ENCODE measurements at places on chromosomes 3 and 15.

DNA sequence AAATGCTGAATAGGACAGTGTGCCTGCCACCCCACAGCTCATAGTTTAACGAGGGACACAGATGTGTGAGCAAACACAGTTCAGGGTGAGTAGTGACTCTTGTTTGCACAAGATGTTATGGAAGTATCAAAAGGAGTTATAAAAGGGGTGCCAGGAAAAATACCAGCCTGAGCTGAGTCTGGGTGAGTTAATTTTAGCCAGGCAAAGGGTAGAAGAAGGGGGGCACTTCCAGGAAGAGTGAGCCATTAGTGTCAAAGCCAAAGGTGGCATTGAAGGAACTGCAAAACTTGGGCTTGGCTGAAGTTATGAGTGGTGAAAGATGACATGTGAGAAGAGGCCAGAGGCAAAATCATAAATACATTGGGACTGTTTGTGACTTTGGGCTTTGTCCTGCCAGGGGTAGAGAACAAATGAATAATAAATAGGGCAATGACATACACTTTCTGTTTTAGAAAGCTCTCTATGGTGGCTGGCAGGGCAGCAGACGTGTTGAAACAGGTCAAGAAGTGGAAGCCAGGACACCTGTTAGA, 1.9 kb upstream of the SPPL2A start:
- DNase-seq, result no peak

- no peak for DNase-seq
These were observed 46.3 kb downstream of the FOXP1 start for GRCh38 chr3:71537211-71537611.

GRCh38 chr15:42338500-42338899, 20.8 kb upstream of the CAPN3 start:
- no peak for DNase-seq

DNA sequence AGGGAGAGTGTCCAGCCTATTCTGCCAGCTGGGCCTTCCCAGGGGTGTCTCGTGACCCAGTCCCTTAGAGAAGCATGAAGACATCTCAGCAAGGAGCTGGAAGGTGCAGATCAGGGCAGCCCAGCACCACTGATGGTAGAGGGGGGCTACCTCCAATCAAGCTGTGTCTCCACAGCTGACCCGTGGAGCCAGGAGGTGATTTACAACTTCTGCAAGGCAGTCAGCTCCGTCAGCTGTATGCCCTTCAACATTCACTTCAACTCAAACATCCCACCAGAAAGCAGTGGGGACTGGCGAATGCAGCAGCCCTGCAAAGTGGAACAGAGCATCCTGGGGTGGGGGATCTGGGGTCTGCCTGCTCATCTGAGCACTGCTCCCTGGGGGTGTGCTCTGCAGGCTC, 32.6 kb upstream of the FRG2C start:
- no peak for DNase-seq

DNA sequence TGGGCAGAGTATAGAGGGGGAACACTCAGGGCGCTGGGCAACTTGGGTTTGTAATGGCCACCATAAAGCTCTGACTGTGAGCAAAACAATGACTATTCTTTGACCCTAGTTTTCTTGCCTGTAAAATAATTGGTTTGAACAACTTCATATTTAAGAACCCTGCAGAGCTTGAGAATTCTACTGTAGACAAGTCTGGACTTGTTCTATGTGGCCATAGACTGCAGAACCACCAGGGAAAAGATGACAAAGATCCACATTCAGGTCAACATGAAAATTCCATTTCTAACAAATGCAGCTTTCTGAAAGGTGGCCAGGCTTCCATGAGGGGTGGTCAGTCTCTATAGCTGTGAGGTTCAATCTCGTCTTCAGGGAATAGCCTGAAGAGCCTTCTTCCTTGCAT, 239.4 kb upstream of the LRRN1 start:
- no peak for DNase-seq

- no peak for DNase-seq
These were observed 57.1 kb downstream of the CLDN1 start for GRCh38 chr3:190265126-190265525.

- no peak for DNase-seq
These were observed 129.2 kb upstream of the DPH6 start for GRCh38 chr15:35674873-35675781.

DNA sequence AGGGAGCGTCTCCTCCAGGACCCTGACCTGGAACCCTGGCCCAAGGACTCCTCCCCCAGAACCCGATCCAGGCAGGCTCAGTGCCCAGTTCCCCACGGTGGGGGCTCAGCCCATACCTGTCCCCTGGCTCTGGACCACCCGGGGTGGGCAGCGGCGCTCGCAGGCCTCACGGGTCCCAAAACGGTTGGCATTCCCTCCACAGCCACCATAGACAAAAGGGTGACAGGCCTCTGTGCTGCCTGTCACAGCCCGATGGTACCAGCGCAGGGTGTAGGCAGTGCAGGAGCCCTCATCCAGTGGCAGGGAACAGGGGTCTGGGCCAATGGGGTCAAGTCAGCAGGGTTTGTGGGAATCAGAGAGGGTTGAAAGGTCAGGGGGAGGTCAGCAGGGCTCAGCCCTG, 1.1 kb upstream of the UCN2 start:
- DNase-seq, result no peak

- DNase-seq, result no peak
These were observed 312.9 kb downstream of the RORA start for GRCh38 chr15:60916032-60916678.

GRCh38 chr3:35737934-35738706, 98.8 kb downstream of the ARPP21 start:
- no peak for DNase-seq

- no peak for DNase-seq
These were observed 122.6 kb downstream of the AQP9 start for GRCh38 chr15:58260725-58261267.

- DNase-seq, result no peak
These were observed 77.5 kb downstream of the RPLP1 start for GRCh38 chr15:69529961-69530633.

- DNase-seq, result no peak
These were observed 28.6 kb downstream of the COLQ start for GRCh38 chr3:15492847-15493360.

DNA sequence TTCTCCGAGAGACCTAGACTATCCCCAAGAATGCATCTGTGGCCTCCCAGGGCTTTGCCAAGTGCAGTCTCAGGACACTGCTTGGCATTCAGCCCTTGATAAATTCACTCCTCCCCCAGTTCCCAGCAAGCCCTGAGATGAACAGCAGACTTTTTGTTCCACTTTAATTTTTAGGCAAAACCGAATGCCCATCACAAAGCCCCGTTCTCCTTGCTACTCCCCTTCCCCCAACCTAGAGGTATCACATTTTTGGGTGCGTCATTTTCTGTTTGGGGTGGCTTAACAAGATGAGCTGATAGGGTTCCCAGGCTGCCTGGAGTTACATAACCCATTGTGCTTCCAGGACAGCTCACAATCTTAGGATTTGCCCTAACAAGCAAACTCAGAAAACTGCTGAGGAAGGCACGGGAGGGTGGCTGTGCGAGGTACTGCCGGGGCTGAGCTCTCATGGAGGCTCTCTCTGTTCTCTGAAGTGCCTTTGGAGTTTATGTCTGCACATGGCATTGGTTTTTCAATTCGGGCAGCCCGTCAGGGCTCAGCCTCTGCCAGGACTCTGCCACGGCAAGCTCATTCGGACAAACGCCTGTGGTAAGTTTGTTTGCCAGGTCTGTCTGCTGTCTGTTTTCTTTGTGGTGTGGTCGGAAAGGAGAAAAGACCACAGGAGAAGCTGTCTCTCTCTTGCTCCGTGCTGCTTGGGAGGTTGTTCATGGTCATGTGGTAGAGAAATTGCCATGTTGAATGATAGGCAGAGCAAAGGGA, at the start of gene TRAK1:
TRAK1 (plus strand) TSS at position 385 of the 759 bp plus-strand sequence; CDS start at position 498, 113 bp downstream.
- DNase-seq, result no peak

GRCh38 chr3:173932624-173933023, 535.1 kb downstream of the NLGN1 start:
- DNase-seq, result no peak

- DNase-seq, result no peak
These were observed 463.1 kb upstream of the ARHGEF26 start for GRCh38 chr3:153658136-153658535.

- no peak for DNase-seq
These were observed 58.5 kb downstream of the GRIP2 start for GRCh38 chr3:14481646-14482036.

- no peak for DNase-seq
These were observed 24.2 kb downstream of the CPN2 start for GRCh38 chr3:194326968-194327217.
